ENCODE measurements at places on chromosomes 7 and 10. TPM values are rescaled to one million over a fixed set of nuclear protein-coding genes. Genes with fewer than 3 reads are reported as not detected.

ELOVL3 gene
- 0.02 TPM for polyA plus RNA-seq

HEPACAM2 gene
- 0.04 TPM for polyA plus RNA-seq

RBM33 gene
- 11.6 TPM for polyA plus RNA-seq

CHST15 gene
- polyA plus RNA-seq, result 1.4 TPM

ARMC10 gene
- 14.5 TPM for polyA plus RNA-seq

POT1 gene
- 4.3 TPM for polyA plus RNA-seq

OR2A42 gene
- 0.02 TPM for polyA plus RNA-seq

NANOS1 gene
- polyA plus RNA-seq, result 1.1 TPM

Data from esophagus (tissue), 2 donors.